ENCODE measurements at places on chromosomes 5 and 9.

GRCh38 chr9:123453831-123454321, 97.9 kb downstream of the CRB2 start:
- DNase-seq, result peak; percentile 67

DNA sequence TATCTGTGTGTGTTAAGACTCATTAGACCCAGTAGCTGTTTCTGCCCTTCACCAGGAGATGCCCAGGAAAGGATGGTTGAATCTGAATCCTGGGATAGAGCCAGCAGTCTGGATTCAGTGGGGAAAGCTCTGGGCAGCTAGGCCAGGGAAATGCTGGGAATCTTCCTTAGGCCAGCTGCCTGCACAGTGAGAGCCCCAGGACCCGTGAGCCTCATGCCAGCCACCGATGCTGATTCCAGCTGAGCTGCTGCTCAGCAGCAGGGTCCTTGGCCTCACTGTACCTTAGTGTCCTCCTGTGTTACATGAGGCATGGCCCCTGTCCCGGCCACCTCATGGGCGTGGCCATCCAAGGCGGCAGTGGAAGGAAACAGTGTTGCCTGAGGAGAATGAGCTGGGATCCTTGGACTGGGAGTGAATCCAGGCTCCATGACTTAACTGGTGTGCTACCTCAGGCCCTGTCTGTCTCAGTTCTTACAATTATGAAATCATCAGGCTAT, 87.1 kb downstream of the AMBP start:
- DNase-seq, result no peak

DNA sequence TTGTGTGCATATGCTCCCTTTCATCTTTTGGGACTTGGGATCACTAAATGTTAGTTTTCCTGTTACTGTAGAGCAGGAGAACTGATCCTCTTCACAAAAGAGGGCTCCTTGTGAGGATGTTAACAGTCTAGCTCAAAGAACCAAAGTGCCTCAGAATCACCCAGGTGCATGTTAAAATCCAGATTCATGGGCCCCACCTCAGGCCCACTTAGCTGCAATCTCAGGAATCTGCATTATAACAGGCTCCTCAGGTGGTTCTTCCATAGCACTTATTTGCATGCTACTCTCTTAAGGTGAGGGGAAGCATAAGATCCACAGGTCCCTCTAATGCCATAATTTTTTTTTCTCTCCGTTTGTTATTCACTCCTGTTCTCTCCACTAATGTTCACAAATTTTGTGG, 14.8 kb upstream of the MEF2C start:
- DNase-seq, result no peak

- no peak for DNase-seq
Measured at GRCh38 chr9:97511655-97512427, 10.4 kb downstream of the TMOD1 start.

GRCh38 chr5:115709585-115709984, 83.7 kb upstream of the TMED7 start:
- DNase-seq, result no peak

GRCh38 chr5:73218552-73219171, 45.7 kb downstream of the TMEM174 start:
- DNase-seq, result no peak

DNA sequence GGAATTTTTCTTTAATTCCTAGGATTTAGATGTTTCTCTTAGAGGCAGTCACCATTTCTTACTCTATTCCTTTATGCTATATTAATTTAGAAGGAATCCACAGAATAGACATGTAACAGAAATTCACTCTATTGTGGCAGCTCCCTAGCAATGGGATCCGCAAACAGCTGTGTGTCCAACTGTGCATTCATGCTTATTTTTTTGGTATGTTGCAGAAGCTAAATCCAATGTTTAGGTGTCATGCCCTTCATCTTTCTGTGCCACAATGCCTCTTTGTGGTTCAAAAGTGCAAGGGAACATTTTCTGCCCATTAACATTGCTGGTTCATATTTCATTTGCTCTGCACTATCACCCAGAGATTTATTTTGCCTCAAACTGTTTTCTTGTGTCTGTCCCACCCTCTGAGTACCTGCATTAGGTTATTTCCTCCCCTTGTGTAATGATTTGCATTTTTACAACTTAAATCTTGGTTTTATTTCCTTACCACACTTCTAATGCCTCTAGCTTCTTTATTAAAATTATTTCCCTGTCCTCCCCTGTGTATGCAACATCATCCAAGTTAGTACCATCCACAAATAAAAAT, 816.5 kb downstream of the EFNA5 start:
- DNase-seq, result no peak

GRCh38 chr5:127650022-127650421, 1.1 kb downstream of the CTXN3 start:
- no peak for DNase-seq

- DNase-seq, result no peak
Measured at GRCh38 chr9:37947977-37948376, 44.0 kb upstream of the SLC25A51 start.

DNA sequence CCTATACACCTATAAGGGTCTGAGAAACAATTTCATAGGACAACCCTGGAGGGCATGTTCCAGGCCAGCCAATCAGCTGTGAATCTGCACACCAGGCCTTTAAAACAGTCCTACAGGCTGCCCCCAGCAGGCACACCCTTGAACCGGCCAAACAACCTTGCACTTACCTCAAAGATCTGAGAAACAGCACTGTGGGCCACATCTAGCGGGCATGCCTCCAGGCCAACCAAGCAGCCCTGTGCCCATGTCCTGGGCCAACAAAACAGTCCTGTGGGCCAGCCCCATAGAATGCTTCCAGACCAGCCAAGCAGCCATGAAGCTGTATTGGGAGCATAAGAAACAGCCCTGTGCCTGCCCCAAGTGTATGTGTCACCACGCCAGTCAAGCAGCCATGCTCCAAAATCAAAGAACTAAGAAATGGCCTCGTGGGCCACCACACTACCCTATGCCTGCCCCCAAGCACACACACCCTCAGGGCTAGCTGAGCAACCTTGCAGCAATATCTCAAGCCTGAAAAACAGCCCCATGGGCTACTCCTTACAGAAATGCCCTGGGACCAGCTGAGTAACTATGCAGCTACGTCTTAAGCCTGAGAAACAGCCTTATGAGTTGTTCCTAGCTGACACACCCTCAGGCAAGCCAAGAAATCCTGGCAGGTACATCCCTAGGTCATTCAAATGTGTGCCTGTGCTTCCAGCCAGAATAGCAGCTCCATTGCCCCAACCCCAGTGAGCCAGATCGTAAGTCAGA, 2243.8 kb upstream of the C9orf72 start:
- no peak for DNase-seq

- no peak for DNase-seq
Measured at GRCh38 chr5:153546566-153546965, 56.1 kb downstream of the GRIA1 start.

- no peak for DNase-seq
Measured at GRCh38 chr5:141758310-141758998, 76.4 kb upstream of the ARAP3 start.

GRCh38 chr9:119268985-119269384, 100.2 kb downstream of the BRINP1 start:
- DNase-seq, result no peak

GRCh38 chr9:38224941-38225340, 155.9 kb upstream of the SHB start:
- no peak for DNase-seq

DNA sequence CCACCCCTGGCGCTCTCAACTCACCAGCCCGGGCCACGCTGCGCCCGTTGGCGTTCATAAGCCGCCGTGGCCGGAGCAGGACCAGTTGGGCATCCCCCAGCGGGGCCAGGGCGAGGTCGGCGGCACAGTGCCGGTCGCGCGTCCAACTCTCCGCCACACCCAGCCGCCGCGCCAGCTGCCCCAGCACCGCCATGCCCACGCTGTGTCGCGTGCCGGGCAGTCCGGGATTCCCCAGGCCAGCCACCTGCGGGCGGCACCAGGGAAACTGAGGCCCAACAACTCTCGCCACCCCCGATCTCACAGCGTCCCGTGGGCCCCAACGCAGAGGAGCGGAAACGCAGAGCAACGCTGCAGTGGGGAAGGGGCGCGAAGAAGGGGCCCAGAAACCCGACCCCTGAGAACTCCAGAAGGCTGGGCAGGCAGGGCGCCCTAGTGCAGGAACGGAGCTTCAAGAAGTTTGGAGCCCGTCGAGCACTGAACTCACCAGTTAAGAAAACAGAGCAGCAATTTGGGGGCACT, 453 bp downstream of the PTRH1 start:
- DNase-seq, result no peak

DNA sequence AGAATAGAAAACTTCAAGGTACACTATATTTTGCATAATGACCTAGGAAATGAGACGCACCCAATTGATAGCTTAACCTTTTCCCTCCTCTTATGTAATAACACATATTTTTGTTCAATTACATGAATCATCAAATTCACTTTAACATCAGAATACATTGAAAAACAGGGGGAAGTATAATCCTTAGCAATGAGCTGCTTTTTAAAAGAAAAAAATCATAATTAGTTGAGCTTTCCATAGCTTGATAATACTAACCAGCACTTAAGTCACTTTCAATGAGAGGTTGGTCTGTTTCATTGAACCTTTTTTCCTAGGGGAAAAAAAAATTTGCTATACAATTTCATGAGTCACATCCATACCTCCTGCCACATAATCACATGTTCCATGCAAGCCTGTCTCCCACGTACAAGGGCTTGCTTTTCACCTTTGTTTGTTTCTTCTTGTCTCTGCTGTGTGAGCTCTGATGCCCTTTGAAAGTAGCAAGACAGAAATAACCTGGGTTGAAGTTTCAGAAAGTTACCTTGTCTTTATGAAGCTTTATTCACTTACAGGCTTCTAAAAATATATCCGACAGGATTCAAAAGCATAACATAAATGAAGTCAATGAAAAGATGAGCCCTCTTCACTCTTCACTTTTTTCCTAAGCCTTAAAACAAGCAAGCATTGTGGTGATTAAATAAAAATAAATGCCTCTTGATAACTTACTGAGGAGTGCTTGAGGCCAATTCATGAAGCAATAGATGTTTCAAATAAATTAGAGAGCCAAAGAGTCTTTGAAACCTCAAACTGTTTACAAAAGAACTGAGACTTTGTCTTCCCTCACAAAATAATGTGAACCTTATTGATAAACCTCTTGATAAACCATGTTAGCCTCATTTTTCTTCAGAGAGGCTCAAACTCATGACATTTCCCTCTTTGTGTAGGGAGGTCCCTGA, 108.5 kb downstream of the FEM1C start:
- DNase-seq, result no peak

- no peak for DNase-seq
Measured at GRCh38 chr9:21336457-21336856, 1.3 kb upstream of the KLHL9 start.

DNA sequence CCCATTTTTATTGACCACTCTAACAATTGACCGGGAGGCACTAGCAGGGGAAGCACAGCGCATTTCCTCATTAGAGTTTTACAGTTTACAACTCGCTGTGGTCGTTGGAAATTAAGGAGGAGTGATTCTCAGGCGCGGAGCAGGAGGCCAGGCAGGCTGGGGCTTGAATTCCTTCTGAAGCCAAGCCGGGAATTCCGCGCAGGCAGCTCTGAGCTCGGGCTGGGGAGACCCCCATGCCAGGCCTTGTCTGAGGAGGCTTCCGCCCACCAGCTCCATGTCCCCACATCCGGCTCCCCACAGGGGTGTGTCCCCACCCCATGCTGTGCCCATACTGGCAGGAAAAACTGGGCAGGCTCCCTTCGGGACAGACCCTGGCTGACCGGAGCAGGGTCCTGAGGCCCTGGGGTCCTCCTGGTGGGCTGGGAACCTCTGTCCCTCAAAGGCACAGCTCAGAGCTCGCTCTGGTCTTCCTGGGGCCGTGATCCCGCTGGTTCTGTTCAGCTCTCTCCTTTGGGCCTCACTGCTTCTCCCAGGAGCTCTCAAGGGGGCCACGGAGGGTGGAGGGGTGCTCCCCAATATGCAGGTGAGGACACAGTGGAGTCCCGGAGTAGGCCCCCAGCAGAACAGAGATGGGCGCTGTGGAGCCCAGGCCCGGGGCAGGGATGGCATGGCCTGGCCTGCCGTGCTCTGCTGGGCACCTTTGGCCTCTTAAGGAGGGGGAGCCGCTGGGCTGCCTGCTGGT, 1.3 kb upstream of the NRARP start:
- DNase-seq, result no peak

GRCh38 chr9:22342491-22343217, 104.0 kb upstream of the DMRTA1 start:
- DNase-seq, result no peak

GRCh38 chr5:177984584-177985206, 11.3 kb downstream of the PROP1 start:
- DNase-seq, result no peak

DNA sequence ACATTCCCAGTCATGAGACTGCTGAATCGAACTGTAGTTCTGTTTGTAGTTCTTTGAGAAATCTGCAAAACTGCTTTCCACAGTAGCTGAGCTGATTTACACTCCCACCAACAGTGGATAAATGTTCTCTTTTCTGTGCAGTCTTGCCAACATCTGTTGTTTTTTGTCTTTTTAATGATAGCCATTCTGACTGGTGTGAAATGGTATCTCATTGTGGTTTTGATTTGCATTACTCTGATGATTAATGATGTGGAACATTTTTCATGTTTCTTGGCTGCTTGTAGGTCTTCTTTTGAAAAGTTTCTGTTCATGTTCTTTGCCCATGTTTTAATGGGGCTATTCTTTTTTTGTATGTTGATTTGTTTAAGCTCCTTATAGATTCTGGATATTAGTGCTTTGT, 187.3 kb upstream of the TLE4 start:
- DNase-seq, result no peak

GRCh38 chr5:90248640-90249039, 160.9 kb downstream of the CETN3 start:
- DNase-seq, result no peak

DNA sequence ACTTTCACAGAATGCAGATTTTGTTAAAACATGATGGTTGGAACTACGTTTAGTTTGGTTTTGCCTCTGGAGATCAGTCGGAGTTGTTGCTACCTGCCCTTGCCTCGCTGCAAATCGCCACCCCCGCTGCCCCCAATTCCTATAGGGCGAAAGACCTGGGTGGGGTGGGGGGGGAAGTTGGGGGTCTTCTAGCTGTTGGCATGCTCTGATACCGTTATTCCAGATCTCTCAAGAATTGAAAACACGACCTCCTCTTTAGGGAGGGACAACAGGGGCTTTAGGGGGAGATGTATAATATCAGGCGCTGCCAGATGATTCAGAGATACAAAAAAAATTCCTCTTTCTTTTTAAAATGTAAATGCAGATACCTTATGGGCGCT, 36.4 kb upstream of the NFIB start:
- no peak for DNase-seq
